ENCODE measurements at places on chromosomes 2 and 18. TPM values are rescaled to one million over a fixed set of nuclear protein-coding genes. Genes with fewer than 3 reads are reported as not detected.

- H3K27ac ChIP-seq, result no peak overlapping the region
- peaks cover 2% of the 10 kb centered on the region for H3K36me3 ChIP-seq
- DNase-seq, result no peak
- H3K4me3 ChIP-seq, result no peak overlapping the region
- H3K27me3 ChIP-seq, result no peaks in the 10 kb centered on the region
Measured at GRCh38 chr2:27027211-27027651, 5.5 kb upstream of the TMEM214 start.

- H3K4me1 ChIP-seq, result no peaks in the 10 kb centered on the region
- H3K4me3 ChIP-seq, result no peak overlapping the region
- DNase-seq, result no peak
Measured at GRCh38 chr2:170996316-170996715, 67.3 kb downstream of the GORASP2 start.

GRCh38 chr2:119590873-119591272 is 46.6 kb downstream of the CFAP221 start:
- H3K27ac ChIP-seq, result no peak overlapping the region
- H3K4me1 ChIP-seq, result no peaks in the 10 kb centered on the region
- no peak for DNase-seq
- no peak overlapping the region for H3K4me3 ChIP-seq
- no peaks in the 10 kb centered on the region for H3K36me3 ChIP-seq

DNA sequence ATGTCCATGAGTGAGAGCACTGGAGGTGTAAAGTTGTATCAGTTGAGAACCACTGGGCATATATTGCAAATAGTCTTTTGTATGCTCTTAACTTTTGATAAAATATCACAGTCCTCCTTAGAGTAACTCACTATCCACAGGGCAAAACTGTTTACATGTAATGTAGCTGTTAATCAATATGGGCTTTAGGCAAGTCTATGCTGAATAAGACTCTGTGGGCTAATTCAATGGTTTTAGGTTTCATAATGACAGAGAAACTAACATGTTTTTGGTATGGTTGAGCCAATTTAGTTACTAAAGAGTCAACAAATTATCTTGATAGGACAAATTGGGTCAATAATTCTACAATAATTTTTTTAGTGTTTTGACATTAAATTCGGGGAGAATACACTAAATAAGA is 1134.9 kb upstream of the FAM98A start:
- DNase-seq, result no peak
- no peaks in the 10 kb centered on the region for H3K27me3 ChIP-seq
- H3K4me1 ChIP-seq, result no peaks in the 10 kb centered on the region
- no peaks in the 10 kb centered on the region for H3K36me3 ChIP-seq
- no peak overlapping the region for H3K4me3 ChIP-seq
- H3K27ac ChIP-seq, result no peak overlapping the region

DNA sequence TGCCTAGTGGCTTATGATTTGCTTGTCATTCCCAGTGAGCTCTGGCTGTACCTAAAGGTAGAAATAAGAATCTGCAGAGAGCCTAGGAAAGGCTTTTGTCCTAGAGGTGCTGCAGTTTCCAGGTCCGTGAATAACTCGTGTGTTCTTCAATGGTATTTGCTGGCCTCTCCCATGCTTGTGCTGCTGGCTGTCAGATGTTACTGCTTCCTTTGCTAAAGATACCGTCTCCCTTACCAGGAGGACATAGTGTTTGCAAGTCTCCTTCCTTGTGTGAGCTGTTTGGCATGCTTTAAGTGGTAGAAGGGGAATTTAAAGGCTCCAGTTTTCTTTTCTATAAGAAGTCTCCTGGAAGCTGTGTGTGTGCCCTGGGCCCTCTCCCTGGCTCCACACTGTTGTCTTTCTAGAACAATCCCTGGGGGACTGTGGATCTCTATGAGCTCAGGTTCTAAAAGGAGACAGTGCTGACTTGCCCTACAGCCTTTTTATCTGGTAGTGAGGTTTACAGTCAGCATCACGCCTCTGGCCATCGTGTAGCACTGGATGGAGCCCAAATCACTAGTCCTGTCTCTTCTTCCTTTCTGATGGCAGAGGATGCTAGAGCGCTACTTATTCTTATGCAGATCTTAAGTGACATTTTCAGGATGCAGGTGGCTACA is 65.8 kb downstream of the RNF144A start:
- H3K27me3 ChIP-seq, result no peaks in the 10 kb centered on the region
- no peak overlapping the region for H3K27ac ChIP-seq
- no peak overlapping the region for H3K4me3 ChIP-seq
- no peaks in the 10 kb centered on the region for H3K36me3 ChIP-seq
- no peak for DNase-seq

DNA sequence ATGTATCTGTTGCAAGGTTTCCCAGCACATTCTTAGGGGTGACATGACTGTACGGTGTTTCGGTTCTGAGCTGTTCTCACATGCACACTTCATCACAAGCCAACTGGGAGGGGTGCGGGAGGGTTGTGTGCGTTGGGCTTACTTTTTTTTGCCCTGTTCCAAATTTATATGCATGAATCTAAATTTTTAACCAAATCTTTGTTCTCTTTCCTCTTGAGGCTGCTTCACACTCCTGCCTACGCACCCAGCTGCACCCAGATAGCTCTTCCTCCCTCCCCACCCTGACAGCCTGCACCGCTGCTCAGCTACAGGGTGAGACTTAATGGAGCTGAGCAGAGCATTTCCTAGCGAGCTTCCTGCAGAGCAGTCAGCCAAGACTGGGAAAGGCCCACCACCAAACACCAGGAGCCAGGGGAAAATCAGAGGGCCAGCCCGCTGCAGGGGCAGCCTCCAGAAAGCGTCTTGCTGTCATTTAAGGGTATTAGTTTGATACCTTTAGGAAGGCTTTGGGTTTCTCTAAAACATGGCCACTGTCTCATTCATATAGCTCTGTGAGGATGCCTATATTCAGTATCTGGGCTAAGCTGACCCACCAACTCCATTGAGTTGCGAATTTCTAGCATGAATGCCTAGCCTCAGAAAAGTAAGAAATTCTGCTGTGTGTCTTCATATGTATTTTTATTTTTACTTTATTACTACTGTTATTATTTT is 84.5 kb downstream of the POU3F3 start:
- H3K27ac ChIP-seq, result peak overlapping the region; percentile 68
- no peaks in the 10 kb centered on the region for H3K27me3 ChIP-seq
- peak overlapping the region; percentile 72 for H3K4me3 ChIP-seq
- H3K36me3 ChIP-seq, result no peaks in the 10 kb centered on the region

DNA sequence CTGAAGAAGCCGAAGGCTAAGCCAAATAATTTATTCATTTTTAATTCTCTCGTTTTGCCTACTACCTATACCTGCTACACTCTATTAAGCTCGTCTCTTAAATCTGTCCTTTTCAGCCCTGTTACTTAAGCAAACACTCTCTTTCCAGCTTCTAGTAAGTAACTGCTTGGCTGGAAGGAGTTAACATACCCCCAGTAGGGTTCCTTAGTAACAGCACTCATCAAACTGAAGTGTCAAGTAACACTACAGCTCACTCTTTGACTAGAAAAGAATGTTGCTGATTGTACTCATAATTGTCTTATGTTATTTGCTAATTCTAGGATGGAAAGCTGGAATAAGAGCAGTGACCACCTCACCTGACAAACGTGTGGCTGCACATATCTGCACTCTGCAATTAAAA is 120.0 kb upstream of the SCN7A start:
- H3K27me3 ChIP-seq, result no peaks in the 10 kb centered on the region
- no peaks in the 10 kb centered on the region for H3K36me3 ChIP-seq
- DNase-seq, result no peak
- no peak overlapping the region for H3K4me3 ChIP-seq
- H3K27ac ChIP-seq, result no peak overlapping the region

DNA sequence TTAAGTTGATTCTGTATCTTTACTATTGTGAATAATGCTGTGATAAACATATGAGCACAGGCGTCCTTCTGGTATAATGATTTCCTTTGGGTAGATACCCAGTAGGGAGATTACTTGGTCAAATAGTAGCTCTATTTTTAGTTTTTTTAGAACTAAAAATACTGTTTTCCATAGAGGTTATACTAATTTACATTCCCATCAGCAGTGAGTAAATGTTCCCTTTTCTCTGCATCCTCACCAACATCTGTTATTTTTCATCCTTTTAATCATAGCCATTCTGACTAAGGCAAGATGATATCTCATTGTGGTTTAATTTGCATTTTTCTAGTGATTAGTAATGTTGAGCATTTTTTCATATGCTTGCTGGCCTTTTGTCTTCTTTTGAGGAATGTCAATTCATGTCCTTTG is 35.1 kb downstream of the PMS1 start:
- no peak for DNase-seq
- no peak overlapping the region for H3K4me3 ChIP-seq
- no peaks in the 10 kb centered on the region for H3K27me3 ChIP-seq
- no peak overlapping the region for H3K27ac ChIP-seq
- peaks cover 52% of the 10 kb centered on the region for H3K36me3 ChIP-seq

GRCh38 chr18:78813936-78814710 is 165.5 kb upstream of the SALL3 start:
- no peak overlapping the region for H3K4me3 ChIP-seq
- no peaks in the 10 kb centered on the region for H3K36me3 ChIP-seq
- no peak overlapping the region for H3K27ac ChIP-seq

DNA sequence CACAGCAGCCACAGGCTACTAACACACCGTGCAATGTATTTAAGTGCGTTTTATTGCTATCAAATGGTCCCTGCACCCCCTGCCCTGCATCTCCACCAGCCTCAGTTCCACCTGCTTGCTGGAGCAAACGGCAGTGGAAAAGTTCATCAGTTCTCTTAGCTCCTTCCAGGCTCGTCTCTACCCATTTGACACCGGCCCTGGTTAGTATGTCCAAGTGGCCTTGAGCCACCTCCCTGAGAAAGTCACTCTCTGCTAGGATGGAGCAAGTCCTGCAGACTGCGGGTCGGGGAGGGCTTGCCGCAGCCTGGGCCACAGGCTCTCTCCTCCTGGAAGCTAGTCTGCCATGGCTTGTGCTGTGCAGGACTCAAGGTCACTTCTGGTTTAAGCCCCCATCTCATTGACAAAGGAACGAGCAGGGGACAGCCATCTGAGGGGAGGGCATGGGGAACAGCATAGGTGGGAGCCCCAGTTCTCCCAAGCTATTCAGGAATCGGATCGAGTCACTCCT is 74.9 kb downstream of the RHOB start:
- no peak overlapping the region for H3K27ac ChIP-seq
- H3K27me3 ChIP-seq, result no peaks in the 10 kb centered on the region
- no peak overlapping the region for H3K4me3 ChIP-seq
- H3K4me1 ChIP-seq, result peaks cover 18% of the 10 kb centered on the region

- no peaks in the 10 kb centered on the region for H3K4me1 ChIP-seq
- no peak for DNase-seq
- H3K36me3 ChIP-seq, result no peaks in the 10 kb centered on the region
- H3K27me3 ChIP-seq, result peaks cover 17% of the 10 kb centered on the region
Measured at GRCh38 chr2:206721256-206721920, 3.2 kb upstream of the DYTN start.

GRCh38 chr2:207176247-207176646 is 10.5 kb upstream of the KLF7 start:
- no peak overlapping the region for H3K27ac ChIP-seq
- H3K36me3 ChIP-seq, result no peaks in the 10 kb centered on the region
- H3K4me1 ChIP-seq, result peaks cover 14% of the 10 kb centered on the region
- no peaks in the 10 kb centered on the region for H3K27me3 ChIP-seq
- H3K4me3 ChIP-seq, result no peak overlapping the region

GRCh38 chr2:26910176-26910575 is 60.3 kb upstream of the MAPRE3 start:
- H3K27me3 ChIP-seq, result peaks cover 24% of the 10 kb centered on the region
- no peak overlapping the region for H3K27ac ChIP-seq
- no peaks in the 10 kb centered on the region for H3K36me3 ChIP-seq
- H3K4me1 ChIP-seq, result no peaks in the 10 kb centered on the region

DNA sequence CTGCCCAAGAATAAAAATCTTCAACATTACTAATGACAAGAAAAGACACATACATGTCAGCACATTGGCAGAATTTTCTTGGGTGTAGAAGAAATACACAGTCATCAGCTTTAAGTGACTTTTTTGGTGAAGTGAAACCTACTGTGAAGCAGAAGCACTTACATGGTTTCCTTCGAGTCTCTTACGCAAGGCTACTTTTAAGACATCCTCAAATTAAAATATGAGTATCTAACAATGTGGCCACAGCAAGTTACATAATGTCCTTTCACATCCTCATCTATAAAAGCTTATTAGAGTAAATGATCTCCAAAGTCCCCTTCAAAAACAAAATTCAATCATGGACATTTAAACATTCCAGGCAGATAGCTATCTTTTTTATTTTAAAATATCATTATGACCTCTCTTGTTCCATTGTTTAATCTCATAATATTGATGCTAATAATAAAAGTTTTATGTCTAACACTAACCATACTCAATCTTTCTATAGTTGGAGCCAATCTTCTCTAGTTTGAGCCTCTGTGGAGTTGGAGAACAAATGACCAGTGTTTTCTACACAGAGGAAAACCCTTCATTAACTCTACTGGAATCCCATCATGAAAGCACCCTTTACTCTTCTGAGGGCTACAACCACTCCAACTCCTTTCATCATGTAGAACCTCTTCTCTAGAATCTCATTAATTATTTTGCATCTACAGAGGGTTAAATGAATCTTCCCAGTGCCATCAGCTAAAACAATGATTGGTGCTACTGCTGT is 182.2 kb upstream of the ZFP36L2 start:
- no peaks in the 10 kb centered on the region for H3K27me3 ChIP-seq
- H3K4me3 ChIP-seq, result peak overlapping the region; percentile 59
- H3K4me1 ChIP-seq, result peaks cover 29% of the 10 kb centered on the region
- peak overlapping the region; percentile 81 for H3K27ac ChIP-seq

- peak overlapping the region; percentile 7 for H3K4me3 ChIP-seq
- peaks cover 48% of the 10 kb centered on the region for H3K27me3 ChIP-seq
- H3K36me3 ChIP-seq, result no peaks in the 10 kb centered on the region
- H3K27ac ChIP-seq, result no peak overlapping the region
Measured at GRCh38 chr2:42045848-42046748, 1.7 kb upstream of the PKDCC start.

DNA sequence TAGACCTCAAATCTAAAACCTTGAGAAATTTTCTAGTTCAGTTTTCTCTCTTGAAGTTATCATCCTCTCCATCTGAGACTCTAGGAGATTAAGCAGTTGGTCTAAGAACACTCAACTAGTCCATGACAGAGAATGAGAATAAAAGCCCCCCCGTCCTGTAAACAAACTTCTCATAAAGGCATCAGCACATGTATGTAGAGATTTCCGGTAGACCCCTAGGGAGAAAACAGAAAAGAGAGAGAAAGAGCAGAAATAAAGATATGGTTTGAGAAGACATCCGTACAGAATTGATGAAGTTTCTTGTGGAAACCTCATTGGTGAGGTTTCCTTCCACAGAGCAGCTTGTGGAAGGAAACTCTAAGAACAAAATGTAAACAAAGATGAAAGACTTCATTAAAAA is 3.2 kb upstream of the GPR155 start:
- no peak for DNase-seq
- H3K4me3 ChIP-seq, result peak overlapping the region; percentile 28
- H3K4me1 ChIP-seq, result peaks cover 59% of the 10 kb centered on the region
- no peaks in the 10 kb centered on the region for H3K27me3 ChIP-seq
- peak overlapping the region; percentile 80 for H3K27ac ChIP-seq

EML6 gene
- 25.3 TPM for total RNA-seq

SERPINB7 gene
- not detected for total RNA-seq

RFTN2 gene
- not detected for total RNA-seq

UGT1A6 gene
- not detected for total RNA-seq

ORC2 gene
- total RNA-seq, result 36.8 TPM
